ENCODE measurements at places on chromosomes 11 and 22.
A peak's percentile ranks its signal among the peaks of the same experiment; 100 is the strongest.

- H3K36me3 ChIP-seq, result peaks cover 13% of the 10 kb centered on the region
- no peak for DNase-seq
- no peak overlapping the region for H3K27ac ChIP-seq
- H3K4me3 ChIP-seq, result no peak overlapping the region
- no peaks in the 10 kb centered on the region for H3K27me3 ChIP-seq
Measured at GRCh38 chr11:86812981-86813380, 12.6 kb downstream of the PRSS23 start.

DNA sequence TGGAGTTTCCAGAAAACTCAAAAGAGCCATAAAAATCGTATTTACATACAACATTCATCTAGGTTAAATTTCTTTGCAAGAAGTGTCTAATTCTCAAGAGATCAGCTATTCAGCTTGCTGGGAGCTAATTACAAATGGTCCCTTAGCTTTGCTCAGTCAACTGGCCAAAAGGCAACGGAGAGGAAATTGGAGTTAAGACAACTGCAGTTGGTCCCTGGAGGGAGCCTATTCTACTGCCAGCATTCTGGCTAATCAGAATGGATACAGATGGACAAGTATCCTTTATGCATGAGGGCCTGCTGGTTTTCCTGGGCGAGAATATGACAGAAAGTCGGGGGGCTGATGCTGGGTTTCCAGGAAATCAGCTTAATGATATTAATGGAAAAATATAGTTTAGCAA lies 45.5 kb downstream of the KCNJ1 start:
- peaks cover 40% of the 10 kb centered on the region for H3K4me1 ChIP-seq
- no peak overlapping the region for H3K4me3 ChIP-seq
- no peak for DNase-seq
- H3K36me3 ChIP-seq, result no peaks in the 10 kb centered on the region
- H3K27ac ChIP-seq, result no peak overlapping the region
- H3K27me3 ChIP-seq, result peaks cover 28% of the 10 kb centered on the region

- no peak overlapping the region for H3K27ac ChIP-seq
- DNase-seq, result no peak
- no peaks in the 10 kb centered on the region for H3K36me3 ChIP-seq
- peaks cover 15% of the 10 kb centered on the region for H3K4me1 ChIP-seq
Measured at GRCh38 chr11:70468256-70469195, 70.2 kb downstream of the CTTN start.

DNA sequence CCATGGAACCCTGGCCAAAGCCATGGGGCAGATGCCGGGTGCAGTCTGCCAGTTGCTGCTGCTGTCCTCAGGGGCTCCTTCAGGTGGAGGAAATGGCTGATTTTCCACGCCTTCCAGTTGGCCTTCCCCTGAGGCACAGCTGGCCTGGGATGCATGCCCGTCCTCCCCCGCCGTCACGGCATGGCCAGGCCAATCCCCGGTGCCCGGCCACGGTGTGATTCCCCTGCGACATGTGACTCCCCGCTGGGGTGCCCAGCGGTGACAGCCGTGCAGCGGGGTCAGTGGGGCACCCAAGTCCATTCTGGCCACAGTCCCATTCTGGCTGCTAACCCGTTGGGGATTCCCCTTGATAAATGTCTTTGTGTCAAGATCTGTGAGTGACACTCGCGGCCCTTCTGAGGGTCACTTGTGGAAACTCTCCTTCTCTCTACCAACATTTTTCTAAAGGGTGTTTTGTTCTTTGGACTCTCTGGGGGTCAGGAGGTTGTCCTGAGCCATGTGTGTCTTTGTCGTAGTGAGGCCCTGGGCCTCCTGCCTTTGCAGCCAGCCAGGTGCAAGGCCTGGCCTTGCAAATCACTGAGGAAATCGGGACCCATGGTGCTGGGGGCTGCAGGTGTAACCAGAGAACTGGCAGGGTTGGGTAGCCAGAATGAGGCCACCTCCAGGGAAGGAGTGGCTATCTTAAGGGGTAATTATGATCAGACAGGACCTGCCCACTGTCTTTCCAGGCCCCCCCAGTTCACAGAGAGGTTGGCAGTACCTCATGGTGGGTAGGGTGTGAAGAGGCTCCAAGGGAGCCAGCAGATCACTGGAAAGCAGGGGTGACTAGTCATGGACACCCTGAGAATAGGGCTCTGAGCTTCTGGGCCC lies 37.1 kb downstream of the KCNQ1OT1 start:
- H3K4me1 ChIP-seq, result peaks cover 5% of the 10 kb centered on the region
- H3K36me3 ChIP-seq, result peaks cover 99% of the 10 kb centered on the region
- DNase-seq, result no peak
- no peak overlapping the region for H3K27ac ChIP-seq

DNA sequence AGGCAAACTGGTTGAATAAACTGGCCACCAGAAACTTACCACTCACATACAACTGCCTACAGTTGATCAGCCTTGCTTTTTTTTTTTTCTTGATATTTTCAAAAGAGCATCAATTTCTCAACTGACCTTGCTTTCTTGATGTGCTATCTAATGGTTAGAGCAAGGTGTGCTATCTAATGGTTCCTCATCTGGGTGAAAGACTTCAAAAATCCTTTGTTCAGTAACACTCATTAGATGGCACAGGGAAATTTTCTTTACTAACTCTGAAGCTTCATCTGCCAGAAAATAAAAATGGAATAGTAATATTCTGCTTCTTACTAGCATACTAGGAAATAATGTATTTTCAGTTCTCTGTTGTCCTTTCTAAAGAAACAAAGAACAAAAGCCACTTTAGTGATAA lies 51.2 kb upstream of the RAPSN start:
- H3K36me3 ChIP-seq, result peaks cover 25% of the 10 kb centered on the region
- no peaks in the 10 kb centered on the region for H3K27me3 ChIP-seq

DNA sequence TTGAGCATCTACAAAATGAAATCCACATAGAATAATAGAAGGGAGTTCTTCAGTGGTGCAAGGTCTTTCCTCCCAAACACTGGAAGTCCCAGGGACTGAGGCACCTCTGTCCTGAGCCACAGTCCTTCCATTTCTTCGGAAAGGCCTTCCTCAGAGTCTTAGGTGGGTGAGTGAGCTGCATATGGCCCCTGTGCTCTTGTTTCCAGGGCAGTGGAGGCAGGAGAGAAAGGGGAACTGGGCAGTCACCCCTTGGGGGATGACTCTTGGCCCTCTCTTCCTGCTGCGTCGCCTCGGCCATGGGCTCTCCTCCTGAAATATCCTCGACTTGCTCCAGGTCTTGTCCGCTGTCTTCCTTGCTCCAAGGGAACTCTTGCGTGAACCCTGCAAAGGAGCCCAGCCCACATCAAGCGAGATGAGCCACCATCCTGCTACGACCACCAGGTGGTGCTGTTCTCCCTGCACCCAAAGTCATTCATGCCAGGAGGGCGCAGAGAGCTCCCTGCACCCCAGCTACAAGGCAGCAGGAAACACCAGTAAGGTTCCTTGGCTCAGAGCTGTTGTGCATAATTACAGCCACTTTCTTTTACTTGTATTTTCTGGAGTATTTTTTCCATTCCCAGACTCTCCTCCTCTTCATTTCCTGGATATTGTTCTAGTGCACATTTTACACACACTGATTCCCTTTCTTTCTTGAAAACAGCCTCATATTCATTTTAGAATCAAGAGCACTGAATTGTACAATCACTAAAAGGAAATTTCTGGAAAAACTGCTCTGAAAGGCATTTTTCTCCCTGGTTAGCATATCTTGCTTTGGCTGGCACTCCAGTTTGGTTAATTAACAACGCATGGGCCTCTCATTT lies 397.8 kb downstream of the OPCML start:
- no peaks in the 10 kb centered on the region for H3K4me1 ChIP-seq
- H3K36me3 ChIP-seq, result no peaks in the 10 kb centered on the region
- no peak overlapping the region for H3K4me3 ChIP-seq
- no peak overlapping the region for H3K27ac ChIP-seq

GRCh38 chr22:48453171-48453570 lies 1374.5 kb downstream of the BRD1 start:
- H3K27me3 ChIP-seq, result peaks cover 7% of the 10 kb centered on the region
- no peak overlapping the region for H3K4me3 ChIP-seq
- no peak overlapping the region for H3K27ac ChIP-seq
- DNase-seq, result no peak
- peaks cover 11% of the 10 kb centered on the region for H3K4me1 ChIP-seq

DNA sequence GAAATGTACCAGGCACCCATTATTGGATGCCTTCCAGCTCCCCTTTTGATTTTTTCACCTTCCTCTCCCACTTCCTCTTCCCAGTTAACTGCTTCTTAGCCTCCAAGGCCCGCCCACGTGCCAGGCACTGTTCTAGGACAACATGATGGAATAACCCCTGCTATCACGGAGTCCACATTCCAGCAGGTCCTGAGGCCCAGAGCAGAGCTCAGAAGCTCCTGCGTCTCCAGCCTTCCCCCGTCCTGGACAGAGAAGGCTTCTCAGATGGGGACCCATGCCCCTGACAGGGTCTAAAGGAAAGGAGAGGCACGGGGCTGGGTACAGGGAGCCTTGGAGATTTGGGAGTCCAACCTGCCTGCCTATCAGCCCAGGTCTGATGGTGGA lies 29.1 kb downstream of the TRIM29 start:
- H3K4me3 ChIP-seq, result no peak overlapping the region
- no peak for DNase-seq
- H3K4me1 ChIP-seq, result no peaks in the 10 kb centered on the region
- peaks cover 57% of the 10 kb centered on the region for H3K27me3 ChIP-seq
- no peaks in the 10 kb centered on the region for H3K36me3 ChIP-seq

DNA sequence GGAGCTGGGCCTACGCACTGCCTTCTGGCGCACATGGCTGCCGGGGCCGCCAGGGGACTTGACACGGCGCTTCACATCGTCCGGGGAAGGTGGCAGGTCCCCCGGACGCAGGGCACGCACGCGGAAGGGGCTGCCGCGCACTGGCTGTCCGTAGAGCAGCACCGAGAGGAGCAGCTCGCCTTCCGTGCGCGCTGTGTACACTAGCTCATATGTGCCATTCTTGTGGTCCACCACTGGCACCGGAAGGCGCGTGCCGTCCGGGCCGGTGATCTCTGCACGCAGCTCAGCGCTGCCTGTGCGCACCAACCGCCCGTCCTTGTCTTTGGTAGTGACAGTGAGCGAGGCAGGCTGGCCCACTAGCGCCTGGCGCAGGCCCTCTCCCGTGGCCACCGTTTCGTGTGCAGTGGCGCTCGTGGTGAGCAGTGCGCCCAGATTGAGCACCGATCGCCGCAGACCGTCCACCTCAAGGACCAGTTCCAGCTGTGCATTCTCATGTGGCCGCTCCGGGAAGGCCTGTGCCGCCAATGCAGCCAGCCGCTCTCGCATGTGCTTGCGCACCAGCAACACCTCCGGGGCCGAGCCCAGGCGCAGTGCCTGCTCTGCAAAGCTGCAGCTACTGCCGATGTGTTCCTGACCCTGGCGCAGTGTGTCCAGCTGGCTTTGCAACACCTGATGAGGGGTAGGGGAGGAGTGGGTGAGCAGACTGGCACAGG lies 15.7 kb upstream of the HPX start:
- no peak overlapping the region for H3K4me3 ChIP-seq
- H3K27me3 ChIP-seq, result no peaks in the 10 kb centered on the region
- DNase-seq, result no peak
- H3K27ac ChIP-seq, result no peak overlapping the region
- H3K36me3 ChIP-seq, result peaks cover 6% of the 10 kb centered on the region

- H3K4me1 ChIP-seq, result peaks cover 41% of the 10 kb centered on the region
- peaks cover 3% of the 10 kb centered on the region for H3K27me3 ChIP-seq
- peak overlapping the region; percentile 93 for H3K27ac ChIP-seq
Measured at GRCh38 chr11:61361237-61361740, 393 bp downstream of the CYB561A3 start.

DNA sequence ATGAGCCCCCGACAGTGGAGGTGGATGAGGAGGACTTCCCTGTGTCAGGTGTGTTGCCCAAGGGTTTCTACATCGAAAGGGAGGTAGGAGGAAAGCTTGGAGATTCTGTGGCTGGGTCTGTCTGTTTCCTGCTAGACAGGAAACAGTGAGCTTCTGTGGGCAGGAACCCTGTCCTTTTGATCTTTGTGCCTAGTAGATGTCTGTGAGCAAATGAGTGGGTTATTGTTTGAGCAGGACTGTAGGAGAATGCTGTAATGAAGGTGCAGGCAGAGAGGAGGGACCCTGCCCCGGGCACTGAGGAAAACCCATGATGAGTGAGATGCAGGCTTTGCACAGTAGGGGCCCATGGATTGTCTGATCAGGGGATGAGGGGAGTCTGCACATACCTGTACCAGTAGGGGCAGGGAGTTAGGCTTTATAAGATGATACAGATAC lies 14.0 kb downstream of the USP35 start:
- no peak for DNase-seq
- H3K4me1 ChIP-seq, result peaks cover 6% of the 10 kb centered on the region
- peak overlapping the region; percentile 31 for H3K27ac ChIP-seq
- no peak overlapping the region for H3K4me3 ChIP-seq
- H3K27me3 ChIP-seq, result peaks cover 3% of the 10 kb centered on the region

- no peak overlapping the region for H3K27ac ChIP-seq
- peaks cover 2% of the 10 kb centered on the region for H3K27me3 ChIP-seq
- H3K4me1 ChIP-seq, result peaks cover 16% of the 10 kb centered on the region
- no peak for DNase-seq
Measured at GRCh38 chr11:125953401-125953935, 7.6 kb downstream of the VSIG10L2 start.

GRCh38 chr11:69554849-69555248 lies 73.4 kb downstream of the LINC01488 start:
- DNase-seq, result no peak
- no peak overlapping the region for H3K4me3 ChIP-seq
- peak overlapping the region; percentile 54 for H3K27ac ChIP-seq
- H3K27me3 ChIP-seq, result no peaks in the 10 kb centered on the region
- H3K36me3 ChIP-seq, result no peaks in the 10 kb centered on the region

DNA sequence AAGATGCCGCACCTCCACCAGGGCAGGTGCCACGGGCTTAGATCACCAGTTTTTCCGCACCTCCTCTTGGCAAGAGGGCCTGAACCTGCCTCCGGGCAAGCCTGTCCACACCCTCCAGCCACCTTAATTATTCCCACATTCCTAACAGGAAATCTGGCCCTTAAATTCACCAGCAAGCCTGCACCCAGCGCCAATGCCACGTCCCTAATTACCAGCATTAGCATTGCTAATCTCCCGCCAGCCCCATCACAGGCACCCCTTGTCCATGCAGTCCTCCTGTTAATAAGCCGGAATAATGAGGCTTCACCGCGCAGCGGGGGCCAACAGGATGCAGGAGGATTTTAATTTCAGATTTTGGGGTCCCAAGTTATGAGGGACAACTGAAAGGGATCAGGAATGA lies 69.7 kb downstream of the PHF21B start:
- no peak overlapping the region for H3K4me3 ChIP-seq
- peaks cover 4% of the 10 kb centered on the region for H3K27me3 ChIP-seq
- peaks cover 45% of the 10 kb centered on the region for H3K4me1 ChIP-seq
- DNase-seq, result no peak
- H3K36me3 ChIP-seq, result peaks cover 4% of the 10 kb centered on the region

All from nephron progenitor cell (in vitro differentiated cells).